Uterus (tissue), 4 donors: ENCODE measurements at places on chromosomes 12 and 14.

DNA sequence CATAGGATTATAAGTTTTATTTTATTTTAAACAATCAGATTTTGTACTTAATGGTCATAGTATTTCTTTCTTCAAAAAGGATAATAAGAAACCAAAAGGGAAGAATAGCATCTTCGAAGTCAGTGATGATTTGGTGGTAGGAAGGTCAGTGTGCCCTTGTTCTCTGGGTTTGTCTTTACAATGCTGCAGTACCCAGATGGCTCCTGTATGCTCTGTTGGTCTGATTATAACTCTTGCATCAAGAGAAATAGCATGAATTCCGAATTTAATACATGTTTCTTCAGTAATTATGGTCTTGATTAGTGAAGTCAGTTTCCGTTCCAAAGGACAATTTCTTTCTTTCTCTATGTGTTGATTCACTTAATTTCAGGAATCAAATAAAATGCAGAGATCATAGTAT is 180.2 kb downstream of the TMTC2 start:
- DNase-seq = no peak

- DNase-seq = no peak
Measured at GRCh38 chr12:80469681-80470080, 25.6 kb downstream of the PTPRQ start.

GRCh38 chr14:74472601-74473000 is 20.5 kb downstream of the NPC2 start:
- DNase-seq = no peak

DNA sequence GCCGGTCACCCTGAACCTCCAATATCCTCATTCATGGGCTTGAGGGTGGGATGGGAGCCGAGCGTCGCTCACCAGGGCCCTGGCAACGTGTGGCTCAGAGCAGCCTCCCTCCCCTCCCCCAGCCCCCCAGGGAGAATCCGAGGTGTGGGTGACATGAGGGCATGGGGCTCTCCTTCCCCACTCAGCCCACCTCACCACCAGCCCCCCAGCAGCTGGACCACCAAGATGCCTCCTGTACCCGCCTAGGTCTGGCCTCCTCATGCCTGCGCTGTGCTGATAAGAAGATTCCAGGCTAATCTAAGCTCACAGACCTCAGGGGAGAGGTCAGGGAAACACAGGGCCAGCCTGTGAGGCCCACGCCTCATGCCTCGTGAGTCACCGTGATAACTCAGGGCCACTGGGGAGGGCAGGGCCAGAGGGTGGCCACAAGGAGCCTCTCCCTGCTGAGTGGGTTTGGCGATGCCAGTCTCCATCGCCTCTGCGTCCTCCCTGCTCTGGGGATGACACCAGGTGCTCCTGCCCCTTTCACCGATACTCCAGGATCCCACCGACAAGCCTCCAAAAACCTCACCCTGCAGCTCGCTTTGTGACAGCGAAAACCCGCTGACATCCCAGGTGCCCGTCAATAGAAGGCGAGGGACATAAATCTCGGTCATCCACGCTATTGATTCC is 56.9 kb downstream of the TESC start:
- no peak for DNase-seq

DNA sequence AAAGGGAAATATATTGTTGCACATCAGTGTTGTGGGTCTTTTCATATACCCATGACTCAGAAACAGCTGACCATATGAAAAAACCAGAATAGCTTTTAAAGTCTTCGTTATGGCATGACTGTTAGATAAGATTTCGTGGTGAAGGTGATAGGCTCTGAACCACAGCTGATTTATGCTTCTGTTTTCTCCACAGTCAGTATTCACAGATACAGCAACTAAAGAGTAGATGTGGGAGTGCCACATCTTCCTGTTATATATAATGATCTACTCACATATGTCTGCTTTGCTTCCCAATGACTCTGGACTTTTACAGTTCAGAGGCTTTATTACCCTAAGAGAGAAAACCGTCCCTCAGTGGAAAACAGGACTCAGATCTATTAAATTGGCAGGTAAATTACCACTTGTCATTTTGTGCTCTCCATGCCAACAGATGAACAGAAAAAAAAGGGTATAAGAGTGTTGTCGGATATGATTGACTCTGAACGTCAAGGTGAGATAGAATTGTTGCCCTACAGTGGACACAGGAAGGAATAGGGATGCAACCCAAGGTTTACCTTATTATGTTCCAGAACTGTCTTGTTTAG is 1037.1 kb downstream of the GALC start:
- no peak for DNase-seq

- no peak for DNase-seq
Measured at GRCh38 chr12:13631873-13632272, 349.5 kb downstream of the GRIN2B start.

DNA sequence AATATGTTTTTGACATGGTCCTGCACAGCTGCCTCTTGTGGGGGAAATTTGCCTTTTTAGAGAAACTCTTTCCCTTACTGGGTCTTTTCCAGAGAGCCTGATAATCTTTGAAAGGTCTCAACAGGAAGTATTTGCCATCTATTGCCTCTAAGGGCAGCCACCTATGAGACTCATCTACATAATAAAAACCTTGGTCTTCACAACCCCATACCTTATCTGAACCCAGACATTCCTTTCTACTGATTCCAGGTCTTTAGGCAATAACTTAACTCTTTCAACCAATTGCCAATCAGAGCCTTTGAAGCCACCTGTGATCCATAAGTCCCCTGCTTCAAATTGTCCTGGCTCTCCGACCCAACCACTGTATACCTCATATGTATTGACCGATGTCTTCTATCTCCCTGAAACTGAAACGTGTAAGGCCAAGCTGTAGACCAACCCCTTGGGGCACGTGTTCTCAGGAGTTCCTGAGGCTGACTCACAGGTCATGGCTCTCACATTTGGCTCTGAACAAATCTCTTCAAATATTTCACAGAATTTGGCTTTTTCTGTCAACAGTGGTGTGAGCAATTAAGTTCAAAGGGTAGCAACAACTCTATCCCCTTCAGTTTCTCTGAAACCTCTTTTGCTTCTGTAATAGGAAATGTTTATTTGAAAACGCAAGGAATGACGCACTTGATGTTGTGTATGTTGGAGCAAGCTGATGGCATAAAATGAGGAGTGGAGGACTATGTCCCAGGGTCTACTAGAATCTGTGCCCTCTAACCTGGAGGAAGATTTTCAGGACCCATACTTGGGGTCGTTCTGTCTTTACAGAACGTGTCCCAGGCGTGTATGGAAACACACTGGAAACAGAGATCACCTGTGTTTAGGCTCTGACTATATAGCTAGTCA is 49.2 kb upstream of the EIF5 start:
- no peak for DNase-seq

- peak; percentile 42 for DNase-seq
Measured at GRCh38 chr14:60721326-60722106, 2.6 kb downstream of the SIX4 start.

GRCh38 chr12:109770861-109771670 is 57.4 kb downstream of the FAM222A start:
- no peak for DNase-seq

GRCh38 chr12:110361216-110361615 is 42.3 kb downstream of the ANAPC7 start:
- DNase-seq = no peak

- no peak for DNase-seq
Measured at GRCh38 chr12:47731723-47732122, 6.4 kb upstream of the ENDOU start.

DNA sequence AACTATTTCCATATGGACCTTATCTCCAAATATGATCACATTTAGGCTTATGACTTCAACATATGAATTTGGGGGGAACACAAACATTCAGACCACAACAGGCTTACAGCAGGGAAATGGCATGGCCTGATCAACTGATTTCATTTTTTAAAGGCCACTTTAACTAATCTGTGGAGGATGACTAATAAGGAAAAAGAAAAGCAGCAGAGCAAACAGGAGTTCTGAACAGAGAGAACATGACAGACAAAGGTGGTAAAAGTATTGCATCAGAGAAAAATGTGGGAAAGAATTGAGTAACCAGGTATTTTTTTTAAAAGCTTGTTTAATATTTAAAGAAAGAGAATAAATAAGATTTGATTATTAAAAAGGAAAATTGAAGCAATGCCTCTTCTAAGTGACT is 366.1 kb upstream of the TMPO start:
- DNase-seq = no peak

GRCh38 chr14:65228436-65228835 is 126.1 kb upstream of the MAX start:
- no peak for DNase-seq

DNA sequence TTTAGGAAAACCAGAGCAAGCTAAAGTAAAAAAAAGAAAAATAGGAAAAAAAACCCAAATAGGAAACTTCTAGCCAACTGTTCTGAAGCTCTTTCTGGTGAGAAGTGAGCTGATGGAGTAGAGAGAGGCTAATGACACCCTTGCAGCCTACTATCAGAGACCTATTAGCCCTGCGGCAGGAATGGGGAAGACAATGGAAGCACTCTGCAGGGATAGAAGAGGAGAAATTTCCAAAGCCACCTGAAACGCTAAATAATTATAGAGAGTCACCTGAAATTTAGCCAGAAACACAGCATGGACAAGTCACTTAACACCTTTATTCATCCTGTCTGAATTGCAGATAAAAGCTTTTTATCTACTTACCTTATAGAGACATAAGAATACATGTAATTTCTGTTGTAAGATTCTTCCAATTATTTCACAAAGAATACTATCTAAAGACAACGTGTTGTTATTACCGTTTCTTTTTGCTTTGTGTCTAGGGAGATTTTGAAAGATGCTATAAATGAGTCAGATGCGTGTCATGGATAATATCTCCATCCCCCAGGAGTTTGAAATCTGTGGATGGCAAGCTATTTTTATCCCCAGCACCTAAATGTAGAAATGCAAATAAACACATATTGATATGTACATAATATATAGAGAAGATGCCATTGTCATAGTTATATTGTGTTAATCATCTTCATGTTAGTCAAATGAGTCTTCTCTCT is 138.6 kb downstream of the TPH2 start:
- no peak for DNase-seq

DNA sequence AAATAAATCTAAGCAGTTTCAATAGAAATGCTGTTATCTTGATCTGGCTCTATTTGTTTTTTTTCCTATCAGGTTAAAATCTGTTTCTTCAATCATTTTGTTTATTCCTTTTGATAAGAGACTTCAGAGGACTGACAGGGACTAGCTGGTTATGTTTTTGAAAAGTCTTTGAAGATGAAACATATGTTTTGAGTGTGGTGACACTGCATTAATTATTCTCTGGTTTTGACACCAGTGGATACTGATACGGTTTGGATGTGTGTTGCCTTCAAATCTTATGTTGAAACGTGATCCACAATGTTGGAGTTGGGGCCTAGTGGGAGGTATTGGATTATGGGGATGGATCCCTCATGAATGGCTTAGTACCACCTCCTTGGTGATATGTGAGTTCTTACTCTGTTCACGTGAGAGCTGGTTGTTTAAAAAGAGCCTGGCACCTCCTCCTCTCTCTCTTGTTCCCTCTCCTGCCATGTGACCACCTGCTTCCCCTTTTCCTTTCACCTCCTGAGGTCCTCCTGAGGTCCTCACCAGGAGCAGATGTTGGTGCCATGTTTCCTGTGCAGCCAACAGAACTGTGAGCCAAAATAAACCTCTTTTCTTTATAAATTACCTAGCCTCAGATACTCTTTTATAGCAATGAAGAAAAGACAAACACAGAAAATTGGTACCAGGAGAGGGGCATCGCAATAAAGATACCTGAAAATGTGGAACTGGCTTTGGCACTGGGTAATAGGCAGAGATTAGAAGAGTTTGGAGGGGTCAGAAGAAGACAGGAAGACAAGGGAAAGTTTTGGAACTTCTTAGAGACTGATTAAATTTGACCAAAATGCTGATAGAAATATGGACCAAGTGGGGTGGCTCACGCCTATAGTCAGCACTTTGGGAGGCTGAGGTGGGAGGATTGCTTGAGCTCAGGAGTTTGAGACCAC is 23.0 kb downstream of the RASSF3 start:
- DNase-seq = no peak

DNA sequence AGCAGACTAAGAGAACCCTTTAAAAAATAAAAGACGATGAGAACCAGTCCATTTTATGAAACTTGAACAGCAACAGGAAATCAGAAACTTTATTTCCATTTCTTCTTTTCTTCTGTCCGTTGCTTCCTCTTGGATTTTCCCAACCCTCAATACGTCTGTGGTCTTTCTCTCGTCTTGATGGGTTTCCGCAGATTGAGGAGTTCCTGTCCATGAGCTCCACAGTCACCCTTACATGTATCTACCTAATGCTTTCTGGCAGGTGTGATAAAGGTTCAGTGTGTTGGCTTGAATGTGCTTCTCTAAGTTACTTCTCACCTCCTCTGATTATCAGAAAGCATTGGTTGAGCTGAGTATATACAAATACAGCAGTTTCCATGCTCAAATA is 110.0 kb downstream of the ETV6 start:
- DNase-seq = no peak

DNA sequence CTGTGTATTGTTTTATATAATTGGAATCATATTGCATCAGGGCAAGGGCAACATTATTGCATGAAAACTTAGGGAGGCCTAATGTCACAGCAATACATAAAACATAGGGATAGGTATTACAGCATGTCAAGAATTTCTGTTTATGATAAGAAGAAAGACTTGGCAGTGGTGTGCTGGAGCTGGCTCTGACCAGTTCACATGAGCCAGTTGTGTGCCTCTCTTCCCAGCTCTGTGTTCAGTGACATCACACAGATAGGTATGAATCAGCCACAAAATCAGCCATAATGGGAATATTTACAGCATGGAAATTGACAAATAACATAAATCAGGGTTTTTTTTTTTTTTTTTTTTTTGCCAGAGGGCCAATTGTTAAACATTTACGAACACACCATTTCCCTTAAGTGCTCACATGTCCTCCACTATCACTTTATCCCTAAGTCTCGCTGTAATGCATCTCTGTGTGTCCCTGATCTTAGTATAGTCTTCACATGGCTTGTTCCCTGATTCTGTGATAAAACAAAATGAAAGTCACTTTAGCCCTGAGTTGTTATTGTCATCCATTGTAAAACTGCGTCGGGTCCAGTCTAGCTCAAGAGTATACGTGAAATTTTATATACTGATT is 31.9 kb upstream of the ACSM4 start:
- no peak for DNase-seq

DNA sequence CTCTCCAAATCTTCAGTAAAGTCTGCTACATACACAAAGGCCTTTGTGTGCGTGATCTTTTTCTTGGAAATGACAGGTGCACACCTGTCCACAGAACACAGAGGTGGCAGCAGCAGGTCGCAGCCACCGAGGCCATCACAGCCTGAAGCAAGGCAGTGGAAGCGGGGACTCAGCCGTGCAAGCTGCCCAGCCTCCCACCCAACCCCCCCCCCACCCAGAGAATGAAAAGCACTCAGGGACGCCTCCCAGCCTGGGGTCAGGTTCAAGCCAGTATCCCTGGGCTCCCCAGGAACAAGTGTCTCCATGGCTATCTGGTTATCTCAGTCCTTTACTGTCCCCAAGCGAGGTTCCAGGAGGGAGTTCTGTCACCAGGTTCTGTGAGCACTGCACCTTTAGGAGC is 31.2 kb upstream of the TSPAN9 start:
- DNase-seq = no peak

DNA sequence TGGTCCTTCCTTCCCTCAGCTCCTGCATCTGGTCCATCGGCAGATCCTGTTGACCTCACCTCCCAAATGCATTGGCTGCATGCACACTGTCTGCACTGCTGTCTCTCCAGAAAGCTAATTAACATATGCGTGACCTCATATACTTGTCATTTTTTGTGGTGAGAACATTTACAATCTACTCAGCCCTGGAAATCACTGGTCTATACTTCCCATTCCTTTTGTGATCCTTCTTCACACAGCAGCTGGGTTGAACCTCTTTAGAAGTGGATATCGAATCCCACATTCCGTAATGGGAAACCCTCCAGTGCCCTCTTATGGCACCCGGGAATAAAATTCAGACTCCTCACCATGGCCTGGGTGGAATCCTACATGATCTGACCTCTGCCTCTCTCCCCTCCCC is 45.0 kb downstream of the SMOC1 start:
- DNase-seq = no peak
